T-helper 1 cell (primary cell): ENCODE measurements at places on chromosomes 7 and 10.

- DNase-seq: no peak
Observed at GRCh38 chr10:116704926-116705325, 37.4 kb downstream of the HSPA12A start.

GRCh38 chr7:53205006-53205405, 169.6 kb downstream of the POM121L12 start:
- no peak for DNase-seq

DNA sequence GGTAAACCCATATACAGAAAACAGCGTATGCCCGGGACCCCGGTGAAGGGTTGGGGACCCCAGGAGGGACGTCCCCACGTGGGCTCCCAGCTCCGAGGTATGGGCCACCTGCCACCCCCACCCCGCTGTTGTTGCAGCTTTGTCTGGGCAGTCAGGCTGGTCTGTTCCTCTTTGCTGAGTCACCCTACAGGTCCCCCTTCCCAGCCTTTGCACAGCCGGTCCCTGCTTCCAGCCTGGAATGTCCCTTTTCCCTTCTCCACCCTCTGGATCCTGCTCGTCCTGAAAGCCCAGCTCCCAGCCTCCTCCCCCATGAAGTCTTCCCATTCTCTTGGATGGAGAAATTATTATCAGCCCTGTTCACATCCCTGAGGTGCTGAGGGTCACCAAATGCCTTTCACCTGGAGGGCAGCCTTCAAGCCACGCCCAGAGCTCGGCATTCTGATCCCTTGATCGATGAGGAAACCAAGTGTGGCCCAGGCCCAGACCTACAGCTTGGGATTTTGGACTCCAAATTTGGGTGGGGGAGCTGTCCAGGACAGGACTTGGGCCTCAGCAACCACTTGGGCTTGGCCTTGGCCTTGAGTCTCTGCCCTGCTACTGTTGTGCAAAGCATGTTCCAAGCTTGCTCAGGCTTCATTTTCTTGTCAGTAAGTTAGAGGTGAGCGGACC, 2.6 kb downstream of the CLDN4 start:
- DNase-seq: no peak

GRCh38 chr10:131567279-131568162, 256.0 kb upstream of the TCERG1L start:
- DNase-seq: no peak

DNA sequence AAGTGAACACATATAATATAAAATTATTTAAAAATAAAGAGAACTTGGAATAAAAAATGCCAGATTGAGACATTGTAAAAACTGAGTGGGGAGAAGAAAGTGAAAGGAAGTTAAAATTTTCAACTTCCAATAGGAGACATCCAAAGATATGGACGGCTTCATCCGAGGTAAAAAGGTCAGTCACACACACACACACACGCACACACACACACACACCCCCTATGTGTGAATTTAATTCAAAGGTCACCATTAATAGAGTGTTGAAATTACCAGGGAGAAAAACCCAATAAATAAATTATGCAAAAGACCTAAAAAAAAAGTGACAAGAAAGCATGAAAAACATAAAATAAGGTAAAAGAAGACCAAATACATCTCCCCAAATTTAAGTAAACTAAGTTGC, 131.0 kb upstream of the DNAJB12 start:
- no peak for DNase-seq

GRCh38 chr10:117413928-117414618, 38.8 kb upstream of the PDZD8 start:
- no peak for DNase-seq

- DNase-seq: no peak
Observed at GRCh38 chr7:73933091-73933490, 72.1 kb downstream of the TMEM270 start.

DNA sequence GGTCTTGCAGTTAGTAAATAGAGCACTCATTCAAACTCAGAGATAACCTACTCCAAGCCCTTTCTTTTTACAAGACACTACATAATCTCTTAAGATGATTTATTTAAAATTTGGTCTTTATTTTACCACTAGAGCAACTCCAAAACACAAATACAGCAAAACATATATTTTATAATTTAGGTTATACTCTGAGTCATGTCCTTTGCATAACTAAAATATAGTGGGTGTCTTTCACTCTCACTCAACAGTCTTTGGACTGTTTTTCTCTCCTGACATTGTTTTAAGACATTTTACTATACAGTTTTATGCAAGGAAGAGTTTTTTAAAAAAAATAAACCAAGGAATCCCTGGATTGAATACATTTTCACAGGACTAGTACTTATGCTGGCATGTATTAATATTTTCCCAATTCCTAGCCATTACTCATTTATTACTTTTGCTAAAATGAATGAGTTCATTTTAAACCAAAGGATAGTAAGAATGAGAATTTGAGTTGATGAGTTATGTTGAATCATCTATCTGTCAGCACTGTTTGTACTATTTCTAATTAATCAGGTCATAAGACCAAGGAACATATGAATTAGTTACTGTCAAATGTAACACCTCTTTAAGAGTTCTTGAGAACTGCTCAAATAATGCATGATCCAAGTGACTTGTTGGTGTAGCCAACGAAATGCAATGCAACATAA, 303.1 kb upstream of the FZD1 start:
- no peak for DNase-seq

GRCh38 chr7:107408349-107408748, 61.5 kb upstream of the GPR22 start:
- no peak for DNase-seq

DNA sequence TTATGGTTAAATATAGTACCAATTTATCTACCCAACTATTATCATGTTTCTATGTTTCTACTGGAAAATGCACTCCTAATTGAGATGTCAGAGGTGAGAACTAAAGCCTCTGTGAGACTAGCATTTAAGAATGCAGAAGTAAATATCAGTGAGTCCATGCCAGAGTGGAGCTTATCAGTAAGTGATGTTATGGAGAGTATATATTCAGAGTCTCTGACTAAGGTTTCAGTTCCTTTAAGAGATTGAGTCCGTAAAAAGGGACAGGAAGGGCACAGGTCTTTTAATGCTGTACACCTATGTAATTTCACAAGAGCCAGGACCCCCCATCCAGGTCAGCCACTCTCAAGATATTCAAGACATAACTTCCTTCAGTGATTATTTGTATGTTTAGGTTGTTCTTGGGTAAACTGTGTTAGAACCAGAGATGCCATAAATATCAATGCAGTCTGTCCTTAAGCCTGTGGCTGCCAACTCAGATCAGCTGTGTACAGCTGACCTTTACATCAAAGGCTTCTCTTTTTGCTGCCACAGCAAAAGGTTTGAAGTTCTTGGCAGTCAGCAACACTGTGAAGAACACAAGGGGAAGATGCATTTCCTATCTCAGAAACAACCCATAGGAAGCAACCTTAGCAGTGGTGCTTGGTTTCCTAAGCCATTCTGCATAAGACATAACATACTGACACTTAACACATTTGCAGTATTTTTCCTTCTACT, 244.8 kb downstream of the BICC1 start:
- DNase-seq: no peak

- no peak for DNase-seq
Observed at GRCh38 chr7:146768957-146769356, 652.4 kb downstream of the CNTNAP2 start.
